ENCODE measurements at places on chromosomes 5 and 9. TPM values are rescaled to one million over a fixed set of nuclear protein-coding genes. Genes with fewer than 3 reads are reported as not detected.

Gene KCTD16
- total RNA-seq: 0.28 TPM

Gene SLC1A1
- total RNA-seq: 7.5 TPM

Gene CRHBP
- total RNA-seq: not detected

Gene SOHLH1
- not detected for total RNA-seq

Gene CDC20B
- not detected for total RNA-seq

- no peak for DNase-seq
These were observed 106.0 kb downstream of the MEGF10 start for GRCh38 chr5:127396490-127397155.

DNA sequence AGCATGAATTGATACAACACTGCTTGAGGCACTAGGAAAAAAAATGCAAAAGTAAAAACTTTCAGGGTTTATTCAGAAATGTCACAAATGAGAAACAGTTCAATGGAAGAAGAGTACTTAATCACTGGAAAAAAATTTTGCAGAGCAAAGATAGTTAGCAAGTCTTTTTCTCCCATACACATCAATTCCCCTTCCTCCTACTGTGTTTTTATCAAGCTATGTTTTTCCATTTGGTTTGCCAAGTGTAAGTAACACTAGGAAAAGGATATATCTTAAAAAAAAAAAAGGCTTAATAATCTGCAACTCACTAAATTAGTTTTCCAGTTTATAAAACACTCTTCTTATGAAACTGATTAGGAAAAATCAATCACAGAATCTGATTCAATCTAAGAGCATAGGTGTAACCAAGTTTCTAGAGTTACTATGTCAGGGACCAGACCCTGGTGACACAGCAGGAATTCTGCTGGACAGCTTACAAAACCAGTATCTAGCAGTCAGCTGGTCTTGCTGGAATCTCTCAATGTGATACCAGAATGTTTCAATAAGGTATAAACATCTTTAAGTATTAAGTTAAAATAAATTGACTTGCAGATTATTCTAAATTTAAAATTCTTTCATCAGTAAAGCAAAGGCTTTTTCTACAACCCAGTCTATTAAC lies 34.7 kb downstream of the RNF145 start:
- no peak for DNase-seq

GRCh38 chr9:129383561-129384490 lies 205.8 kb upstream of the IER5L start:
- DNase-seq: peak; percentile 92

DNA sequence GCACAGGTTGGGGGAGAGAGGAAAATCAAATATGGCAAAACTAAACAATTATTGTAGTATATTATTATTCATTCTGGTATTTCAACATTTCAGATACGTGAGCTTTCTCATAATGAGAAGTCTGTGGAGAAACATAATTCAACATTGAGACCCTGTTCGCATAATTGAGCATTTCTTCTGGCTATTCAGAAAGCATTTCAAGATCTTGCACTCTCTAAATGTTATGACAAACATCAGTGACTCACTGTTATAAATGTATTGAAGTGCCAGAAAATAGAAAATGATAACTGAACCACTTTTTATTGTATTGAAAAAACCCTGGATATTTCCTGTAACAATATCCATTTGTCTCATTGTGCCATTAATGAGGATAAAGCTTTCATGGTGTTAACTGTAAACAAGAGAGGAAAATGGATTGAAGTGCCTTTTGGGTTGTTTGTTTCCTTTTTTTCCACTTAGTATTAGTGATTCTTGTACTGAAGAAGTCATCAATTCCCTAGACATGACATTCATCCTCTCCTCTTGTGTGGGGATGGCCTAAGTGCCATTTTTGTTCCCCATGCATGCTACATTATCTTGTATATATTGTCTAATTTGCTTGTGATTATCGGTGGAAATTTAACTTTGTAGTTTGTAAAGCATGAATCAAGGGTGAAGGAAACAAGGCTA lies 124.6 kb downstream of the CAMK4 start:
- DNase-seq: no peak

GRCh38 chr5:90709323-90710155 lies 150.9 kb downstream of the ADGRV1 start:
- DNase-seq: no peak

DNA sequence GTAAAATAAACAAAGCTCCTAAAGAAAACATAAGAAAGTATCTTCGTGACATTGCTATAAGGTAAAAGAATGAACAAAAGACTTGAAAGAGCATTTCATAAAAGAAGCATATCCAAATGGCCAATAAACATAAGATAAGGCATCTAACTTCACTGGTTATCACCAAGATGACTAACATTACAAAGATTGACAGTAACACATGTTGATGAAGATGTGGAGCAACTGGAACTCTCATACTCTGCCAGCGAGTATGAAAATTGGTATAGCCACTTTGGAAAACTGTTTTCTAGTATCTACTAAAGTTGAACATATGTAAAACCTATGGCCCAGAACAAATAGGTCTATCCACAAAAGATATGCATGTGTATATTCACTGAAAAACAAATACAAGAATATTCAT lies 150.5 kb downstream of the SNX18 start:
- no peak for DNase-seq

DNA sequence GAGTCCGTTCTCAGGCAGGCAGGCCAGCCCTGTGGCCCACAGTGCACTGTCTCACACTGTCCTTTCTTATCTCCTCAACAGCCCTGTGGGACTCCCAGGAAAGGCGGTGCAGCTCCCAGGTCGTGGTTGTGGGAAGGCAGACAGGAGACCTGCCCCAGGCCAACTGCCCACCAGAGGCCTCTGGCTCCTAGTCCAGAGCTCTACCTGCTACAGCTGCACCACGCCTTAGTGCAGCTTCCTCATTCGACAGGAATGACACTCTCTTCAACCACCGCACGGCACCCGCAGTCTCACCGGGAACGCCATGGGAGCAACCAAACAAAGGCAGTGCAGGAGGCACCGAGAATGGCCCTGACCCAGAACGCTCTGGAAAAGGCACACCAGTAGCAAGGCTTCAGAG lies 25.3 kb downstream of the CAMSAP1 start:
- DNase-seq: no peak

DNA sequence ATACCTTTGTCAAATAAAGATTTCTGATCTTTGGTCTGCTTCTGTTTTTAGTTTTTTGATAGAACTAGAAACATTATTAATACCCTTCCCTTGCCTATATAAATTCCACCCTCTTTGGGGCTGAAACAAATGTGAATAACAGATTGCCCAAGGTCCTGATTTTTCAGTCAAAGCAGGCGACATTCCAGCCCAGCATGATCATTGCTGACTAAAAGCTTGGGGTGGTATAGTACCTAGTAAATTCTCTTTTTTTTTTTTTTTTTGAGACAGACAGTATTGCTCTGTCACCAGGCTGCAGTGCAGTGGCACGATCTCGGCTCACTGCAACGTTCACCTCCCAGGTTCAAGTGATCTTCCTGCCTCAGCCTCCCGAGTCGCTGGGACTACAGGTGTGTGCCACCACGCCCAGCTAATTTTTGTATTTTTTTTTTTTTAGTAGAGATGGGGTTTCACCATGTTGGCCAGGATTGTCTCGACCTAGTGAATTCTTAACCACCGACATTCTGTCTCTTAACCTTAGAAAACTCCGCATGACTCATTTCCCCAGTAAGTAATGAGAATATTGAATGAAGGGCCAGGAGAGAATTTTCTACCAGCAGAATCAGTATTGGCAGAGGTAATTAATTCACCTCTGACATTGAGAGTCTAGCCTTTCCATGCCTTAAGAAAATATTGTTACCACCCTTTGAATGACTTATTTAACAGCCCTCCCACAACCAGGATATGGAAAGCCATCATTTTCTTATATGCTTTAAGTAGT lies 226.4 kb downstream of the GNA14 start:
- DNase-seq: no peak

DNA sequence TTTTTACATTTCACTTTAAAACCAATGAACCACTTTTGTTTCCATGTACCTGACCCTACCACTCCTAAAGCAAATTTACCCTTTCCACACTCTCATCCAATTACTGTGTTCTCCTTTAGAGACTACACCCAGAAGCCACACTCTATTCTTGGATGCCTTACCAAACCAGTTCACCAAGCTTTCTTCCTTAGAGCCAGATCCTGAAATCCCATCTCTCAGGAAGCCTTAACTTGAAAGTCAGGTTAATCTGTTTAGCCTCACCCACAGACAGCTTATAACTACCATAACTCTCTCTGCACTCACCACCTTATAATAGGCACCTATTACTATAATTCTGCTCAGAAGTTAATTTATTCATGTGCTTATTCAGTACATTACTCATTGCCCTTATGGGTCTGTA lies 4.3 kb downstream of the CSNK1A1 start:
- DNase-seq: no peak

DNA sequence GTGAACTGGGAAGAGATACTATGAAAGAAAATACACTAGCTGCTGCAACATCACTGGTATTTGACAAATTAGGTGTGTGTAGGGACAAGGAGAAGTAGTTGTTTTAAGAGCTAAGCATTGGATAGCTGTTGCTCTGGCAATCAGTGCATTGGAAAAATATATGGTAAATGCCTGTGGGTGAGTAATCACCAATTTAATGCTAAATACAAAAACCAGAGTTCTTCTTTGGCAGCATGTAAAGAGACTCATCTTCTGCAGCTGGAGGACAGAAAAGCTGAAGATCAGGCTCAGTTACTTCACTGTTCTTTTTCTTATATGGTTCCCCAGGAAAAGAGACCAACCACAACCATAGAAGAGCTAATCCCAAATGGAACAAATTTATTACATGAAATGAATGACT lies 201.8 kb upstream of the MPDZ start:
- DNase-seq: no peak

DNA sequence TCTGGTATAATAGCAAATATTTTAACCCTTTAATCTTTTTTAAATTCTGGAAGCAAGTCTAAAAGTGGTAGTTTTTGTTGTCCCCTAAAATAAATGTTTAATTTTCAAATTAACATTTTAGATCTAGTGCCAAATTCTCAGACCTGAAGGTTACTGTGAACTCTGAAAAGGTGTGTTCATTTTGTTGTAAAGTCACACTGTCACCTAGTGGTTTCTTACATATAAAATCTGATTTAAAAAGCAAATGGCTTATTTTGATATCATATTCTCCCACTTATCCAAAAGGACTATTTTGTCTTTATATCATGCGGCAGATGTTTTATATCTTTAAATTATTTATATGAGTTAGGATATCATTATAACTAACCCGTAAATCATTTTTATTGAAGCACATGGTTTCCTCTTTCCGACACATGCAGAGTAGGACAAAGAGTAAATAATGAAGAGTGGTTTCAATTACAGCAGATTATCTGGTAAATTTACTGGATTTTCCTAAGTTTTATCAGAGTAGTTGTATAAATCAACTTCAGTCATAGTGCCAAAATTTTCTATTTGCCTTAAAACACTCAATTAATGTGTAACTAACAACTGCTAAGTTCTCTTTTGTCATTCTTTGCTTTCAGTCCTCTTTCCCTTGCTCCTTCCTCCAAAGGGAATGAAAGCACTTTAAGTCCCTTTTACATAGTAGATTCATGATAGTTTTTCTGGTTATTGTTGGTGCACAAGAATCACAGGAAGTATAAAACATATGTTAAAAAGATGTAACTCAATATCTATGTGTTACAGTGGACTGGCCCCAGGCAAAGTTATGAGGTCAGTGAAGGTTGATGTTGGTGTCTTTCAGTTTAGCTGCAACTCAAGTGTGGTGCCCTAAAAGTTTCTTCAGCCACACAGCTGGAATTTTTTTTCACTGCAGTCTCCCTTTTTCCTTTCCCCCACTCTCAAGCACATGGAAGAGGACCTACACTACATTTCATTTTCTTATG lies 189.6 kb downstream of the COX7C start:
- DNase-seq: no peak

DNA sequence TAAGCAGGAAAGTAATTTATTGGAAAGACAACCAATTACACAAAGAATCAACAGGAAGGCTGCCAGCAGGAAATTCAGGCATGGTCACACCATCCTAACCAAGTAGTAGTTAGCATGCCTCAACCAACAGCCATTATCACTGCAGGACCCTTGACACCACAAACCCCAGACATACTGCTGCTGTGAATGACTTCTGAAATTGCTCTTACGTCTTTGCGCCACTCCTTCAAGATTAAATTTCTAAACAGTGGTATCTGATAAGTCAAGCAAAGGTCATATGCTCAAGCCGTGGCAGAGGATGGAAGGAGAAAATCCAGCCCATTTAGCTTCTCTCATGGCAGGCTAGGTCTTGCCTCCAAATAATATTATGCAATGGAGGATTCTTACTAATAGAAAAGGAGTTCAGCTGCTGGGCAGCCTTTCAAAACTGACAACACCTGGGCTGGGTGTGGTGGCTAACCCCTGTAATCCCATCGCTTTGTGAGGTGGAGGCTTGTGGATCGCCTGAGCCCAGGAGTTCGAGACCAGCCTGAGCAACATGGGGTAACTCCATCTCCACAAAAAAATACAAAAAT lies 5.0 kb upstream of the PTGER4 start:
- no peak for DNase-seq

- no peak for DNase-seq
These were observed 81.9 kb upstream of the TLR4 start for GRCh38 chr9:117622347-117622746.

DNA sequence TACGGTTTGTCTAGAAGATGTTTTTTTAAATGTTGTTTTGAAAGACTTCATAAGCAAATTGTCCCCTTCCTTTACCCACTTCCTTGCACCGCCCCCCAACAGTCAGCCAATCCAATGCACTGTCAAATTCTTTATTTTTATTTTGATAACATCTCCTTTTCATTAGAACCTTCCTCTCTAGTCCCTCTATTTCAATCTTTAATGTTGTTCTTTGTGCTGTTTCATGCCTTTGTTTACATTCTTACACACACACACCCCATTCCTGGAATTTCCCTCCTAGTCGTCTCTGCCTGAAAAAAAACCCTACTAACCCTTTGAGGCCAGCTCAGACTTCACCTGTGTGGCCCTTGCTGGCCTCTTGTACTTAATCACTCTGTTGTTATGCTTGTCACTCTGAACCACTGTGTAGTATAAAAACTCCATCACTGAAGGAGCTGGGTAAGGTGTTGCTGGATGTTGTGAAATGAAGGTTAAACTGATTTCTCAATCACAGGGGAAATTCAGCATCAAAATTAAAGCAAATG lies 133.4 kb downstream of the UGCG start:
- no peak for DNase-seq

- no peak for DNase-seq
These were observed 336.6 kb upstream of the DAB2 start for GRCh38 chr5:39761199-39761950.

DNA sequence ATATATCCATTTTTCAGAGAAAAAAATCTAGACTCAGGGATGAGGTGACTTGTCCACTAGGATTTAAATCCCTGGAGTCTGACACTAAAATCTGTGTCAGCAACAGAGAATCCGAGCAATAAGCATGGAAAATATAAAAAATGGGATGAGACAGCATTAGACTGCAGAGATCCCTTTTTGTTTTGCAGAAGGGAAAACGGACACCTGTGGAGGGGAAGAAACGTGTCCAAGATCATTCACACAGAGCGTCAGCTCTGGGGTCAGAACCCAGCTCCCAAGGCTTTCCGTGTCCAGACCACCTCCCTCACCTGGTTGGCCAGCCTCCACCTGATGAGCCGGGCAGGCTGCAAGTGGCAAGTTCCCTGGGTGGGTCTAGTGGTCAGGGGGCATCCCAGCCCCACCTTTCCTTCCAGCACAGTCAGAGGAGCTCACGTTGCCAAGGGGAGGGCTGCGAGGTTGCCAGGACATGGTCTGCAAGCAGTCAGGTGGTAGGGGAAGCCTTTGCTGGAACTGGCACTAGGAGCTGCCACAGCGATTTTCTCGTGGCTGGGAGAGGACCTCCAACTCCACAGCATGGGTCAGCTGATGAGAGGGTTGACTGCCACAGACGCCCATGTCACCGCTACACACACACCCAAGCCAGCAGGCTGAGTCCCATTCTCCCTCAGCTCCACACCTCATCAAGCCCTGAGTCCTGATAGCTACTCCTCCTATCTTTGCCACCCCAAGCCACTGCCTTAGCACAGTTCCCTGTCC lies 65.9 kb upstream of the CPLX2 start:
- no peak for DNase-seq

Measured in sigmoid colon (tissue), 7 donors.